ENCODE measurements at places on chromosomes 7 and 10.

GRCh38 chr7:106503626-106504025, 157.3 kb downstream of the CCDC71L start:
- DNase-seq: no peak

DNA sequence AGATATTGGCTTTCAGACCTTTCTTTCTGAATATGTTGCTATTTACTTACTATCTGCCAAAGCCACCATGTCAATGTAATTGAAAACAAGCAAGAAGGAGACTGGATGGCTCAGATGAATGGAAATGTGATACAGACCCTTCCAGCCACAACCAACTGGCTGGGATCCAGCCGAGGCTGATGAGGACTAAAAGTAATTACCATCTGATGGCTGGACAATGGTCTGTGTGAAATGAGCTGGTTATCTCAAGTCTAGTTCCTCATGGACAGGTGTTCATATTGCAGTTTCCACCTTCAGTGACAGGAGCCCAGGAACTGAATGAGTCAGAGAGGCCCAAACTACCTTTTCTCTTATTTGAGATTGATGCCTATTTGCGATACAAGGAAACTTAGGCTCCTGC, 267.5 kb downstream of the GATA3 start:
- no peak for DNase-seq

DNA sequence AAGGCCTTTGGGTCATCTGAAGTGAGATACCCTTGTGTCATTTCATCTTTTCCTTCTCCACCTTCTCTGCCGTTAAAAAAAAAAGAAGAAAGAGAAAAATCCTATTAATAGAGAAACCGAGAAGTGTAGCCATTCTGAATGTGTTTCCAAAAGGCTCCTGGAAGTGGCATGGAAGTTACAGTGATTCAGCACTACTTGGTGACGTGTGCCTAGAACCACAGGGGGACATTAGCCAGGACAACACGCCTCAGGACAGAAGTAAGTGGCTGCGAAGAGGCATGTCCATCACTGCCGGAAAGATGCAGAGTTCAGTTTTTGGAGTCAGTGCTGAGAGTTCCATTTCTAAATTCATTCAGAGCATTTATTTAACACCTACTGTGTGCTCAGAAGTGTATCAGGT, 6.3 kb downstream of the HTRA1 start:
- DNase-seq: no peak

DNA sequence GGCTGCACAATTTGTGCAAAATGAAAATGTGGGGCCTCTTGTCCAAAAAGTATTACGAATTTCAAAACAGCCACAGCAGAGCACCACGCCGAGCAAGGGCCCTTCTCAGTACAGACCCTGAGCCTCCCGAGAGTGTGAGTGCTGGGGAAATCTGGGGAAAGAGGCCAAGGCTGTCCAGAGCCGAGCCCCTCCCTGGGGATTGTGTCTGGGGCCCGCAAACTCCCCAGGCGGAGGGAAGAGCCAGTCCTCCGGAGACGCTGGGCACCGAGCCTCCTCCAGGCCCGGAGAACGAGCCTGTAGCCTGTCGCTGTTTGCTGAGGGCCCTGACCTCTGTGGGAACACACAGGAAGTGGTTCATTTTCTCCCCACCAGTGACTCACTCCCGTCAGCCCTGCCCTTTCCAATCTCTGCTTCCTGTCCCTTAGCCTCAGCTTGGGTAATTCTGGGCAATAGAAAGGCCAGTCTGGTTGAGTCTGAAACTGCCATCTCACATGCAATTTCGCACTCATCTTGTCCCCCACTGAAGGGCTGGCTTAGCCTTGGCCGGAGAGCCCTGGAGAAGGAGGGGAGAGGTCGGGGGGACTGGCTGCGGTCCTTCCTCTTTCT, 19.5 kb upstream of the GNA12 start:
- DNase-seq: peak; percentile 69

- DNase-seq: no peak
Observed at GRCh38 chr10:77164616-77165311, 472.8 kb downstream of the KCNMA1 start.

DNA sequence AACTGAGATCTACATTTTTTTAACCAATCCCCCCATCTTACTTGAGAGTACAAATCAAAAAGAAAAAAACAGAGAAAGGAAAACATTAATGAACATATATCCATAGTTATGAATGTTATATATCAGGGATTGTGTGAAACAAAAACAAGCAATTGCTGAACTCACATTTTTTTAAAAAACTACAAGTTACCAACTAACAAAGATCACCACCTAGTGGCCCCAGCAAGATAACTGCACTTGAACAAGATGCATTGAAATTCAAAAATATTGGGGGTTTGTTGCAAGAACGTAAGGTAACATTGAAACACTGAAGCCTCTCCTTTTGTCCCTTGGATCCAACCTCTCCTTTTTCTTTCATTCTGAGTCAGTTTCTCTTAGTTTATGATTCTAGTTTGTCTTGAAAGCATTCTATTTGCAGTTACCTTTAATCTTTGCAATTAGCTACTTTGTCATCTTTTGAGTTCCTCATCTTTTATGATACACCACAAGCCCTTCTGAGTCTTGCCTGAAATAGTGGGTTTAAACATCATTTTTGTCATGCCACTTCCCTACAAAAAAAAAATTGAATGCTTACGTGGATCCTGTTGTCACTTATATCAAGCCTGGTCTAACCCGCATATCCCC, 87.3 kb upstream of the TES start:
- DNase-seq: no peak

DNA sequence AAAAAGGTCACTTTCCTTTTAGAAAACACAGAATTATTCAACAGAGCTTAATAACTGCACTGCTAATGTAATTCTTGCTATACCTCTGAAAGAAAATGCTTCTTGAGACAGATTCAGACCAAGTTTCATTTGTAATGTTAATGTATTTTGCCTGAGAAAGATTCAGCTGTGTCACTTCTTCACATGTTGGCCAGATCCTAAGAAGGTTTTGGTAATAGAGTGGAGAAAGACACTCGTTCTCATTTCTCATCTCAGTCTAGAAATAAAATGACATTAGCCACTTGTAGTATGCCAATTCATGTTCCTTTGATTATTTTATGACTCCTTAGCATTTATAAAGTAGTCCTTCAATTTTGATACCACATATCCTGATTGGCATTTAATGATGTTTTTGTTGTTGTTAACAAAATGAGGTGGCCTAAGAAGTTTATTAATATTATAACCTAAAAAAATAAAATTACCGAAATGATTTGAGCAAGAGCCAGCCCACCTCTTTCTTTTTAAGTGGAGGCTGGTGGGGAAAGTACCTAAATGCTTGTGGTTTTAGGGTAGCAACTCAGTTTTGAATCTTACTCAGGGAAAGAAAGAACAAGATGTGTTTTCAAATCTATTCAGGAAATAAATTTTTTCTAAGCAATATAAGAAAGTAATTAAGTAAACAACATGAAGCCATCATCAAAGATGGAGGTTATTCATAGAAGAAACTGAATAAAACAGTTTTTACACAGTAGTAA, 16.4 kb upstream of the ELAPOR2 start:
- no peak for DNase-seq

- DNase-seq: no peak
Observed at GRCh38 chr7:17546592-17546991, 248.1 kb downstream of the AHR start.

- no peak for DNase-seq
Observed at GRCh38 chr7:155191901-155192478, 105.7 kb upstream of the INSIG1 start.

- DNase-seq: no peak
Observed at GRCh38 chr7:45648671-45648995, 74.5 kb downstream of the ADCY1 start.

DNA sequence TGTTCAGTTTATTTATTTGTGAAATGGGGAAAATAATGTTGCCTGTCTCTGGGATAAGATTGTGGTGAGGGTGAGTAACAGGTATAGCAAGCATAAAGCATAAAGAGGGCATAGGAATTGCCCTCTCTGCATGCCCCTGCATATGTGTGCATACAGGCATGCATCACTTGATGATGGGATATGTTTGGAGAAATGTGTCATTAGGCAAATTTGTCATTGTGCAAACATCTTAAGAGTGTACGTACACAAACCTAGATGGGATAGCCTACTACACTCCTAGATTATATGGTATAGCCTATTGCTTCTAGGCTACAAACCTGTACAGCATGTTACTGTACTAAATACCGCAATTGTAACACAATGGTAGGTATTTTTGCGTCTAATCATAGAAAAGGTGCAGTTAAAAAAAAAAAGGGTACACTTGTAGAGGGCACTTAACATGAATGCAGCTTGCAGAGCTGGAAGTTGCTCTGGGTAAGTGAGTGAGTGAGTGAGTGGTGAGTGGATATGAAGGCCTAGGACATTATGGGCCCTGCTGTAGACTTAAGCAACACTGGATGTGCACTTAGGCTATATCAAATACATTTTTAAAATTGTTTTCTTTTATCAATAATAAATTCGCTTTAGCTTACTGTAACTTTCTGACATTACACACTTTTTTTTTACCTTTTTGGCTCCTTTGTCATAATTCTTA, 386.5 kb upstream of the ANKRD30A start:
- no peak for DNase-seq

GRCh38 chr10:19819419-19820033, 3.3 kb downstream of the PLXDC2 start:
- DNase-seq: no peak

- DNase-seq: no peak
Observed at GRCh38 chr10:60099998-60100747, 193.8 kb upstream of the CCDC6 start.

DNA sequence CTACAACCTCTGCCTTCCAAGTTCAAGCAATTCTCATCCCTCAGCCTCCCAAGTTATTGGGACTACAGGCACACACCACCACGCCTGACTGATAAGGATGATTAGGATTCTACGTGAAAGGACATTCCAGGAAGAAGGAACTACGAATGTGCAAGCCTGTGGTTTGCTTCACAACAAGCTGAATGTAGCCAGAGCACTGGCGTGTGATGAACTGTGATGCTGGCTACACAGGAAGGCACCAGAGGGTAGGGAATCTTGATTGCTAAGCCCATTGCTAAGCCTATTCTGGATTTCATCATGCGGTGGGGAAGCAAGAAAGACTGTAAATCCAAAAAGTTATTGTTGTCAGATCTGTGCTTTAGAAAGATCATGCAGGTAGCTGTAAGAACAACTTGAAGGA, 72.3 kb upstream of the SRRM3 start:
- no peak for DNase-seq

DNA sequence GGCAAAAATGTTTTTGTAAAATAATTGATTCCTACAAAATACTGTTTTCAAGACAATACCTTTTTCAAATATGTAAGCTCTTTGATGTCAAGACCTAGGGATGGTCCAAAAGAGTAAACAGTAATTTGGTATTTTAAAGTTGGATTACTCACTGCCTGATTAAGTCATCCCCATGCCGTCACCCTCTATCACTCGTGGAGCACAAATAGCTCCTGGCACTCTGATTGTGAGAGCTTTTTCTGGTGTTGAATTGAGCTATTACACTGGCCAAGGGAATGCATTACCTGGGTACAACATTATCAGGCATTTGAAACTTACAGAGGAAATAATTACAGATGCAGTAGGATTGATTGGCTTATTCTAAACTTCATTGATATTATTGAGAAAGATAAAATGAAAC, 231.9 kb upstream of the GRM3 start:
- DNase-seq: no peak

DNA sequence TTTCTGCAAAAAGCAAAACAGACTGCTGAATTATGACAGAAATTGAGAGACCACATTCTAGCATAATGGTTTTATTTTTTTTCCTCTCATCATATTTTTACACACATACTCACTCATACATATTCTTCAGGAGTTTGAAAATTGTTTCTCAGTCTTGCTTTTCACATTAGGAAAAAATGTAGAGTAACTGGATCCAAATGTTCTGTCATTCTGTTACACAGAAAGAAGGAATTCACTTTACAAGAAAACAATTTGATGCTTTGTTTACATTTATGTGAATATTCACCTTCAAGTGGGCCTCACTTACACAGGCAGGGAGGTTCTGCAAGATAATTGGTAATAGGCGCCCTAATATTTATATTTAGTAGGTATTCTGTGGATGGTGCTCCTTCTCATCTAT, 82.0 kb downstream of the ARL4A start:
- DNase-seq: no peak

- no peak for DNase-seq
Observed at GRCh38 chr10:75404815-75405597, 3.4 kb upstream of the ZNF503 start.

GRCh38 chr7:130649004-130649790, 19.4 kb downstream of the COPG2 start:
- no peak for DNase-seq

- no peak for DNase-seq
Observed at GRCh38 chr7:1560620-1561031, 4.6 kb upstream of the TMEM184A start.

DNA sequence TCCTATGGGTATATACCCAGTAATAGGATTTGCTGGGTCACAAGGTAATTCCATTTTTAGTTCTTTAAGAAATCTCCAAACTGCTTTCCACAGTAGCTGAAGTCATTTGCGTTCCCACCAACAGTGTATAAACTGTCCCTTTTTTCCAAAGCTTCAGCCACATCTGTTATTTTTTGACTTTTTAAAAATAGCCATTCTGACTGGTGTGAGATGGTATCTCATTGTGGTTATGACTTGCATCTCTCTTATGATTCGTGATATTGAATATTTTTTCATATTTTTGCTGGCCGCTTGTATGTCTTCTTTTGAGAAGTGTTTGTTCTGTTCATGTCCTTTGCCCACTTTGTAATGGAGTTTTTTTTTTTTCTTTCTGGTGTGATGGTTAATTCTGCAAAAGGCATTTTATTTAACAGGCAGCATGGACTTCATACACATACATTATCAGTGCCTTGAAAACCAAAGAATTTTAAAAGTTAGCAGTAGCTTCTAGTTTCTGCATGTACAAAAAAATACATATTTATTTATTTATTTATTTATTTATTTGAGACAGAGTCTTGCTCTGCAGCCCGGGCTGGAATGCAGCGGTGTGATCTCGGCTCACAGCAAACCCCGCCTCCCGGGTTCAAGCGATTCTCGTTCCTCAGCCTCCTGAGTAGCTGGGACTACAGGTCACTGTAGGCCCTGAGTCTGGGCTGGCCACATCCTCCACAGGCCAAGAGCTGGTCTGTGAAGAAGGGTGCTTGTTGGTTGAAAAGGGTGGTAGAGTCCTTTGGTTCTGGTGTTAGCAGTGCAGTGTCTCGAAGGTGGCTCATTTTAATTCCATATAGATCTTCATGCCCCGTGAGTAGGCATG, 32.3 kb downstream of the AGR3 start:
- no peak for DNase-seq

DNA sequence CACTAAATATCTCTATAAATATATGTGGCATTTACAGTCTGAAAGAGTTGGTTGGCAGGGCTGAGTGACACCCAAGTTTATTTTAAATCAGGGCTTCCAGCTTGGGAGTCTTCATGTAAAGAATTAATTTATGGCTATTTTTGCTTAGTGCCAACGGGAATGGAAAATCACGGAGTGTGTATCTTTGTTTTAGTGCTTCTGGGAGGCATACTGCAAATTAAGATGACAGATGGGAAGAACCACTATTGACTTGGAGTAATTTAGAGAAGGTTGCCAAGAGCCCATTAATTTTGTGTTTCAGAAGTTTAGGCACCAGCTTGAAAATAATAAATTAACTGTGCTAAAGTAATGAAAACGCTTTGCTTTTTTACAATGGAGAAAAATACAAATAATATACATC, 135.2 kb downstream of the GPR37 start:
- no peak for DNase-seq

Data from CD4-positive, alpha-beta T cell treated with Interleukin-1 beta for 1 hour (primary cell).